ENCODE measurements at places on chromosomes 11 and 22.

DNA sequence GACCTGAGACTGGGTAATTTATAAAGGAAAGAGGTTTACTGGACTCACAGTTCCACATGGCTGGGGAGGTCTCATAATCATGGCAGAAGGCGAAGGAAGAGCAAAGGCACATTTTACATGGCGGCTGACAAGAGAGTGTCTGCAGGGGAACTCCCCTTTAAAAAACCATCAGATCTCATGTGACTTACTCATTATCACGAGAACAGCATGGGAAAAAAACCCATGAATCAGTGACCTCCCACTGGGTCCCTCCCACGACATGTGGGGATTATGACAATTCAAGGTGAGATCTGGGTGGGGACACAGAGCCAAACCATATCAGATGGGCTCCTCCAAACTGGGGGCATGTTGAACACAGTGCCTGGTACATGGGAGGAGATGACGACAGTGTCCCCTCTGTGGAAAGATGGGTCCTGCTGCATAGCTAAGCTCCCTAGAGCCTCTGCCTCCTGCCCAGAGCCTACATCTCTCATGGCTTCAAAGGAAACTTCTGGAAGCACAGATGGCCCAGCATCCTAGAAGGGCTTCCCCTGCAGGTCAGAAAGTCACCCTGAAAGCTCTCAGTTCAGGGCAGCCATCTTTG, 46.1 kb downstream of the MYEOV start:
- DNase-seq: peak; percentile 16

DNA sequence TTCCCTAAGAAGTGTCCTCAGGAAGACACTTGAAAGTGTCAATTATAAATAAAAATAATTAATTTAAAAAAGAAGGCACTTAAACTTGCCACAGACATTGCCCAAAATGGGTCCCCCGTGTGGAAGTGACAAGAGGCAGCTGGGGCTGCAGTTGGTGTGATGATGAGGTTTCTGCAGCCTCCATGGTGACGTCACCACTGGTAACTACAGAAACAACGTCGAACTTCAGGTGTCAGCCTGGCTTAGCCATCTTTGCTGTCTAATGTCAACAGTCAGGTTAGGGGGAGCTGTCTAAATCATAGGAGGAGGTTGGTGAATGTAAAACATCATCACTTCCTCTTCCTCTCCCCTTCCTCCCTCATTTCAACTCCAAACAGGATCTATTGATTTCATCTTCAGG, 328.6 kb downstream of the MN1 start:
- no peak for DNase-seq

- no peak for DNase-seq
Observed at GRCh38 chr11:122308226-122308625, 192.2 kb upstream of the BLID start.

- DNase-seq: no peak
Observed at GRCh38 chr22:20089977-20090729, 10.1 kb downstream of the DGCR8 start.

DNA sequence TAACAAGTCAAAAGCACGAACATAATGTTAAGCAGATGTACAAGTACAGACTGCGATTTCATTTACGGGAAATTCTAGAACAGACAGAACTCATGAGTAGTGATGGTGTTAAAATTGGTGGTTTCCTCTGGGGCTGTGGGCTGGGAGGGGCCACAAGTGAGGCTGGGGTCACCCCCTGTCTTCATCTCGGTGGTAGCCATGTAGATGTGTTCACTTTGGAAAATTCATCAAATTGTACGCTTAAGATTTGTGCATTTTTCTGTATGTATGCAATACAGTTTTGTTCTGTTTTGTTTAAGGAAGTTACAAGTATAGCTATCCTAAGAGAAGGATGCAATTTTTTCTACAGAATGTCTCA, 504 bp upstream of the ASCC2 start:
- DNase-seq: no peak

GRCh38 chr22:21031545-21032036, 770 bp downstream of the SLC7A4 start:
- DNase-seq: no peak

- no peak for DNase-seq
Observed at GRCh38 chr11:75700940-75701339, 16.7 kb upstream of the MOGAT2 start.

DNA sequence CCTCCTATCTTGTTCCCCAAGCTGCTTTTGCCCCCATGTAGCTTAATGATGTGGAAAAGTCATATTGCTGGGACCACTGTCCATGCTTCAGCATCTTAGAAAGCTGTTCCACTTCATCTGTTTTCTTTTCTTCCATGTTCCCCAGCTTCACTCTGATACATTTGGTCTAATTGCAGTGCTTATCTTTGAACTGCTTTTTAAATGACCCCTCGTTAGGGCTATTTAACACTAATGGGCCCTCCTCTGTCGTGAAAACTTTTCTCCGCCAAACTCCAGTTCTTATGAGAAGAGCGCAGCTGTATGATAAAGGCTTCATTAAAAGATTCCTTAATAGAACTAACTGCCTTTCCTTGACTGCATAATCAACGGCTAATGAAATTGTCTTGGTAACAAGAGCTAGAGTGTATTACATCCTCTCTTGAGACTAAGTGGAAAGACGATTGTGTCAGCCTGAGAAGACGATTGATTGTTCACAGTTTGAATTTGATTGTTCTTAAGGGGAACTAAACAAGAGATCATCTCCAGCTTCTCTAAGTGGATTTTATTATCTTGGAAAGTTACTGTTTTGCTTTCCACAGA, 165.0 kb upstream of the MTNR1B start:
- no peak for DNase-seq

- no peak for DNase-seq
Observed at GRCh38 chr11:102287964-102288724, 29.1 kb upstream of the BIRC3 start.

- DNase-seq: no peak
Observed at GRCh38 chr11:36162006-36162882, 127.0 kb downstream of the COMMD9 start.

- no peak for DNase-seq
Observed at GRCh38 chr11:34302046-34302921, 55.5 kb downstream of the ABTB2 start.

DNA sequence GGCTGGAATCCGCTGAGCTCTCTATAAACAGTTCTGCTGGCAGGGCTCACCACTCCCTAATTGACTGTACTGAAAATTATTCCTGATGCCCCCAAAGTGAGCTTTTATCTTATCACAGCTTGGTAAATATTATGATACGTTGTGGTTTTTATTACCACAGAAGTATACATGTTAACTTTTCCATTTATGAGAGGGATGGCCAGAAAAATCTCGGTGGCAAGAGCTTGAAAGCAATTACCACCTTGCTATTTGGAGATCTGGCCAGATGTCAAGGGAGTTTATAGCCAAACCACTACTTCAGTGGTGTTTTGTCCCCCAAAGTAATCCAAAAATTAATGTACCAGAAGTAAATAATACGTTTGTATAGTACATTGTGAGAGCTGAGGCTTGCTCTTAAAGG, 75.4 kb upstream of the RCN1 start:
- no peak for DNase-seq
